ENCODE measurements at places on chromosomes 16 and 17.

- no peak for DNase-seq
Observed at GRCh38 chr17:36999471-36999870, 50.7 kb downstream of the AATF start.

GRCh38 chr17:36092230-36092629 is 2.3 kb upstream of the CCL3 start:
- no peak for DNase-seq

- no peak for DNase-seq
Observed at GRCh38 chr16:75042426-75043174, 43.8 kb downstream of the ZNRF1 start.

GRCh38 chr17:74921026-74921681 is 1.9 kb downstream of the USH1G start:
- DNase-seq: no peak

DNA sequence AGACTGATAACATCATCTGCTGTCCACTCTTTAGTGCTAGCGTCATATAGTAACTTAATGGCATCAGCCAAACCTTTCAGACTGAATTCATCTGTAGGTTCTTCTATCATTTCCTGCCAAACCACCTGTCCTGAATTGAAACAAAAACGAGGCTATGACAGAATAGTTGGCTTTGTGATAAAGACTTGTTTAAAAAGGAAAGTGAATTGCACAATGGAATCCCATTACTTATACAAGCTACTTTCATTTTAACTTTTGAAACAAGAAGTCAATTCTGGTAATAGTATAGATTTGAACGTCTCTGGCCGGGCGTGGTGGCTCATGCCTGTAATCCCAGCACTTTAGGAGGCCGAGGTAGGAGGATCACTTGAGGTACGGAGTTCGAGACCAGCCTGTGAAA is 18.2 kb downstream of the LASP1NB start:
- no peak for DNase-seq
